ENCODE measurements at places on chromosomes 2 and 18. TPM values are rescaled to one million over a fixed set of nuclear protein-coding genes. Genes with fewer than 3 reads are reported as not detected.

- H3K4me1 ChIP-seq, result peaks cover 11% of the 10 kb centered on the region
- H3K27ac ChIP-seq, result no peak overlapping the region
- H3K36me3 ChIP-seq, result peaks cover 3% of the 10 kb centered on the region
- peaks cover 16% of the 10 kb centered on the region for H3K27me3 ChIP-seq
Measured at GRCh38 chr2:190626641-190627210, 22.2 kb upstream of the NAB1 start.

The CCNYL1 gene
- total RNA-seq, result 6.1 TPM

The BOK gene
- total RNA-seq, result 0.15 TPM

GRCh38 chr2:85468704-85469349 lies 50.3 kb downstream of the SH2D6 start:
- H3K27ac ChIP-seq, result no peak overlapping the region
- no peaks in the 10 kb centered on the region for H3K36me3 ChIP-seq
- H3K4me1 ChIP-seq, result no peaks in the 10 kb centered on the region
- no peaks in the 10 kb centered on the region for H3K27me3 ChIP-seq
- DNase-seq, result no peak
- H3K4me3 ChIP-seq, result no peak overlapping the region
